Caco-2 (cell line): ENCODE measurements at places on chromosomes 1 and 21. TPM values are rescaled to one million over a fixed set of nuclear protein-coding genes. Genes with fewer than 3 reads are reported as not detected.
A peak's percentile ranks its signal among the peaks of the same experiment; 100 is the strongest.

Gene KIF2C
- 61.0 and 63.2 TPM in 2 replicates for total RNA-seq

GRCh38 chr1:118974661-118975060 is 13.5 kb downstream of the TBX15 start:
- no peaks in the 10 kb centered on the region for H3K36me3 ChIP-seq
- no peaks in the 10 kb centered on the region for H3K27me3 ChIP-seq
- DNase-seq, result no peak
- H3K4me1 ChIP-seq, result no peaks in the 10 kb centered on the region
- H3K27ac ChIP-seq, result no peak overlapping the region

DNA sequence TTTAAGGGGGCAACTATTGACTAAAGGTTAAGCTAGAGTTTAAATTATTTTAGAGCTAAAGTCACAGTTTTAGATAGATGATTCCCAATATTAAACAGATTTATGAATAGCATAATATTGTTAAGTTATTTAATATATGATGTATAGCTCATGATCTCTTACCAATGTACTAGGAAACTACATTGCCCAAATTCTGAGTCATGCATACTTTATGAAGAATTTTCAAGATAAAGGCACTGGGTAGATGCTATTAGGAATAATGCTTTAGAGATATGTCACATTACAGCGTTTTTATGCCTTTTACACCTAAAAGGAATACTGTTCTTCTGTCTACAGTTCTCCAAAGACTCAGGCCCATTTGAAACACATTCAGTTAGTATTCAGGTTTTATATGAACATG is 215.1 kb downstream of the NCAM2 start:
- H3K36me3 ChIP-seq, result no peaks in the 10 kb centered on the region
- H3K27ac ChIP-seq, result no peak overlapping the region
- H3K4me1 ChIP-seq, result no peaks in the 10 kb centered on the region
- DNase-seq, result no peak
- no peaks in the 10 kb centered on the region for H3K27me3 ChIP-seq

- no peaks in the 10 kb centered on the region for H3K36me3 ChIP-seq
- peaks cover 41% of the 10 kb centered on the region for H3K4me1 ChIP-seq
- H3K27me3 ChIP-seq, result no peaks in the 10 kb centered on the region
- H3K4me3 ChIP-seq, result no peak overlapping the region
- H3K27ac ChIP-seq, result peak overlapping the region; percentile 86
- no peak for DNase-seq
Measured at GRCh38 chr1:8115769-8116167, 89.7 kb upstream of the ERRFI1 start.

DNA sequence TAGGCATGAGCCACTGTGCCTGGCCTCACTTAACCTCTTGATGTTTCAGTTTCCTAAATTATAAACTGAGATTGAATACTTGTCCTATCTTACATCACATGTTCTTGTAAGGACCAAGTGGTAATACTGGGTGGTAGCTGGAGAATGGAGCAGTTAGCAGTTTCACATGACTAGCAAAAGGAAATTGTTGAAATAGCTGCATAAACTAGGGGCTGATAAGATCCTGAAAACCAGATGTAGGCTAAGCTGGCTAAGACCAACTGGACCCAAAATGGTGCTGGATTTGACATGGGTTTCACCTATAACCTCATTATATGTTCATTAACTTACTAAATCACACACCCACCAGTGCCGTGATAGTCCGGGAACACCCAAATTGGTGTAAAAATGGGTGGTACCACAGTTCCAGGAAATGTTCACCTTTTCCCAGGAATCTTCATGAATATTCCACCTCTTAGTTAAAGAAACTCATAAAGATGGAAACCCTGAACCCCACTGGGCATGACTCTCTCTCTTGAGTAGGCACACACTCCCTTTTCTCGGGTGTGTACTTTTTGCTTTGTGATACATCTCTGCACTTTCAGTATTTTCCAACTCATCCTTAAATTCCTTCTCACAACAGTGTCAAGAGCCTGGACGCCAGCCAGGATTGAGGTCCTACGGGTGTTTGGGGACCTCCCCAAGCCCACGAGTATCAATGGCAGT is at the start of gene PAPPA2:
PAPPA2 (plus strand) TSS at position 502 of the 705 bp plus-strand sequence. CDS start 93,148 bp downstream, outside the sequence.
- H3K27ac ChIP-seq, result no peak within 1 kb of the TSS
- peaks cover 2% of the 10 kb centered on the region; the same call in 1 of the 2 replicates for H3K27me3 ChIP-seq
- no peaks in the 10 kb centered on the region for H3K4me1 ChIP-seq
- no peak for DNase-seq

- H3K4me3 ChIP-seq, result no peak overlapping the region
- H3K36me3 ChIP-seq, result no peaks in the 10 kb centered on the region
- H3K27ac ChIP-seq, result no peak overlapping the region
- H3K4me1 ChIP-seq, result no peaks in the 10 kb centered on the region
Measured at GRCh38 chr1:238107322-238107721, 216.6 kb upstream of the ZP4 start.

DNA sequence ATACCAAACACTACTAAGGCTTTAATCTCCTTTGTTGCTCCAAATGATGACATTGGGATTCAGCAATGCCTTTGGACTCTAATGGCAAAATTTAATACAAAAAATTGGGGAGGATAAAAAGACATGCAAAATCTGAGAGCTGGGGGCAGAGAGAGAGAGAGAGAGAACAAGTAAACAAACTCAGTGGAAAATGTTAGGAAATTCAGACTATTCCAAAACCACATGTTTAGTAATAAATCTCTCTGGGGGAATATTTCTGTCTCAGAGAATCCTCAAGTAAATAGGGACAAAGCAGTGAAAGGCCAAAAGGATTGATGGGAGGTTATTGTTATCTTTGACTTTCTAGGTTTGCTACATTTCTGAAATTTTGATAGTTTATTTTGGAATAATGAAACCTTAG is 65.7 kb downstream of the PLA2G4A start:
- H3K27me3 ChIP-seq, result no peaks in the 10 kb centered on the region
- no peak overlapping the region for H3K27ac ChIP-seq
- DNase-seq, result no peak
- H3K4me3 ChIP-seq, result no peak overlapping the region

Gene ANGPTL7
- total RNA-seq, result not detected in 2 replicates

- peaks cover 17% of the 10 kb centered on the region for H3K4me1 ChIP-seq
- no peaks in the 10 kb centered on the region for H3K27me3 ChIP-seq
- no peak overlapping the region for H3K4me3 ChIP-seq
- no peaks in the 10 kb centered on the region for H3K36me3 ChIP-seq
- peak; percentile 38 for DNase-seq
- H3K27ac ChIP-seq, result no peak overlapping the region
Measured at GRCh38 chr1:80882553-80882952, 918.2 kb upstream of the ADGRL2 start.

Gene TMEM82
- total RNA-seq, result 2.7 and 3.5 TPM in 2 replicates

DNA sequence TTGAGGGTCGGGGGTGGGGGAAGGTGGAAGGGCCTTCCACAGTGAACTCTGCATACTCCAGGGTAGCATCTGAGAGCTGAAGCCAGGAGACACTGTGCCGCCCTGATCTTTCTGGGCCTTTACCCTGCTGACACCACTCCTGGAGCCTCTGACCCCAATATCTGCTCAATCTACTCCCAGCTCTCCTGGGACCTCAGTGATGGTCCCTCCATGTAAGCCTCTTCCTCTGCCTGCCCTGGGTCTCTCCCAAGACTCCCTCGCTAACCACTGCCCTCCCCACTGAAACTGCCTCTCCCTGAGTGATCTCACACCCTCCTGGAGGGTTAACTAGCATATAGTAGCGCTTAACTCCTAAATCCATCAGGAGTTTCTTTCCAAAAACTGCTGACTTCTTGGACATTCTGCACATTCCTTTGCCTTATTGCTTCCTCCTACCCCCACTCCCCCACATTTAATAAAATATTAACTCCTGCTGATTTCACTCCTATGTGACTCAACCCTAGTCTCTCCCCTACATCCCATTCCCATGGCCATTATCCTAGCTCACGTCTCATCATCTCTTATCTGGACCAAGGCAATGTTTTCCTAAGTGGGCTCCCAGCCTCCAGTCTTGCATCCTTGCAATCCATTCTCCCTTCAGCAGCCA is 145.6 kb downstream of the HMGB4 start:
- H3K4me3 ChIP-seq, result no peak overlapping the region
- no peaks in the 10 kb centered on the region for H3K36me3 ChIP-seq
- peak overlapping the region; percentile 46 for H3K27ac ChIP-seq
- no peak for DNase-seq

Gene KCNN3
- total RNA-seq, result 0.05 TPM in 1 of 2 replicates, not detected in the other

- H3K27ac ChIP-seq, result no peak overlapping the region
- no peaks in the 10 kb centered on the region for H3K36me3 ChIP-seq
- H3K27me3 ChIP-seq, result no peaks in the 10 kb centered on the region
- no peak for DNase-seq
- H3K4me1 ChIP-seq, result no peaks in the 10 kb centered on the region
Measured at GRCh38 chr21:31397939-31398338, 53.9 kb upstream of the TIAM1 start.

DNA sequence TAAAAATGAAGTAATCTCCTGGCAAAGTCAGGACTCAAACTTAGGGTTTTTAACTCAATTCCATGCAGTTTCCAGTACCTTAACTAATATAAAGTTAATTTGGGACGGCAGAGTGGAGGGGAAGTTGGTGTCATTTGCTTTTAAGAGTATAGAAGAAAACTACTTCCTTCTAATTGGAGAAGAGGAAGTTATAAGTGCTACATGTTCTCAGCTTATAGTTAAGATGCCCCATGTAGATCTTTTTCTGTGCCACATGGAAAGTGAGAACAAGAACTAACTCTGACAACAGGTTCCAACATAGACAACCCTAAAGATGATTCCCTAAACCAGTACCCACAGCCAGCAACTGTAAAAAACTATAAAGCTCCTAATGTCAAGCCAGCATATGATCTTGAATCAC is 11.5 kb downstream of the RRAGC start:
- H3K4me3 ChIP-seq, result no peak overlapping the region
- H3K27ac ChIP-seq, result no peak overlapping the region
- DNase-seq, result no peak
- H3K27me3 ChIP-seq, result no peaks in the 10 kb centered on the region

Gene RGS16
- total RNA-seq, result 0.77 and 1.2 TPM in 2 replicates

DNA sequence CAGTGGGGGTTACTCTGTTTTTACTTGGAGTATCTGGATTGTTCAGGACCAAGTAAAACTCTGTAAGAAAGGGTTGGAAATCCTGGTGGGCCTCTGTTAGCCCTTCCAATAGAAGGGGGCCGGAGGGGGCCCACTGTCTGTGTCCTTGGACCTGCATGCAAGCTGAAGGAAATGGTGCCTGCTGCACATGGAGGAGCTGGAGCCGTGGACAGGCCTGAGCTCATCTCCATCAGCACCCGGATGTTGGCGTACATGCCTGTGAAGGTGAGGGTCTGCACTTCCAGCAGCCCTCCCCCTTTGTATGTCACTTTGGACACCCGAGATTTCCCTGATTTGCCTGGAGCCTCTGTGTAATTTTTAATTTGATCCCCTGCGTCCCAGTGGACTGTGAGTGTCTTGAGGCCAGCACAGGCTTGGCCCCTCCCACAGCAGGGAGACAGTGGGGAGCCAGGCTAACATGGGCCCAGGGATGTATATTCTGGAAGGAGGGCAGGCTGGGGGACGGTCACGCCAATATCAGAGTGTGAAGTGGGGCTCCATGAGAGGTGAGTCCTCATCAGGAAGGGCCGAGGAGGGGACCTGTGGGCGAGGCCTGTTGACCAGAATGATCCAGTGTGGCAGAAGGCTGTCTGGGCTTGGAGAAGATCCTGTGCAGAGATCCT is 16.8 kb downstream of the GALNT2 start:
- peak overlapping the region; percentile 62 for H3K27ac ChIP-seq
- H3K27me3 ChIP-seq, result no peaks in the 10 kb centered on the region
- H3K36me3 ChIP-seq, result no peaks in the 10 kb centered on the region
- DNase-seq, result no peak
- H3K4me3 ChIP-seq, result no peak overlapping the region

- no peak overlapping the region for H3K27ac ChIP-seq
- H3K4me3 ChIP-seq, result no peak overlapping the region
- no peaks in the 10 kb centered on the region for H3K36me3 ChIP-seq
- H3K4me1 ChIP-seq, result no peaks in the 10 kb centered on the region
- no peaks in the 10 kb centered on the region for H3K27me3 ChIP-seq
Measured at GRCh38 chr1:206578978-206579374, 33.3 kb downstream of the EIF2D start.

DNA sequence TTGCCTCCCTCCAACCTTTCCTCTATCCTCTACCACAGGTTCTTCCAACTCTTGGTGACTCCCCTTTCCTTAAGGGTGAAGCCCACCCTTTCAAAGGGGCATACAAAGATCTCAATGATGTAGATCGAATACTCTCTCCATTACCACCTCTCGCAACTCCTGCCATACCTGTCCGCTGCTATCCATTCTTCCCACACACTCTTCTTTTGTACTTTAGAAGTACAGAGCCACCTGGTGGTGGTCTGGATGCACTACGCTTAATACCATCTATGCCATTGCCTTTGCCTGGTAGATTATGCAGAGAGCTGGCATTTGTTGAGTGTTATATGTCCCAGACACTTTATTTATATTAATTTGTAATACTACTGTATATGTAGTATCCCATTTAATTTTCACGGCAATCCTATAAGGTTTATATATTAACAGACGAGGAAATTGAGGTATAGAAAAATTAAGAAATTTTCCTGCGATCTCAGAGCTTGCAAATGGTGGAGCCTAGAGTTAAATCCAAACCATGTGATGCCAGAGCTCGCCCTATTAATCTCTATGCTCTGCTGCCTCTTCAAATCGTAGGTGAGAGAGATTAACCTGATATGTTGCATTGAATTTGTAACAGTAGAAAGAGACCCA is 22.9 kb downstream of the TSHB start:
- no peak overlapping the region for H3K27ac ChIP-seq
- H3K4me1 ChIP-seq, result peaks cover 16% of the 10 kb centered on the region
- H3K27me3 ChIP-seq, result no peaks in the 10 kb centered on the region
- H3K4me3 ChIP-seq, result no peak overlapping the region

GRCh38 chr1:94668528-94668927 is 127.0 kb upstream of the F3 start:
- H3K27ac ChIP-seq, result peak overlapping the region; percentile 48
- no peak overlapping the region for H3K4me3 ChIP-seq
- DNase-seq, result no peak
- H3K4me1 ChIP-seq, result peaks cover 14% of the 10 kb centered on the region; the same call in 1 of the 2 replicates
- H3K27me3 ChIP-seq, result no peaks in the 10 kb centered on the region
- H3K36me3 ChIP-seq, result no peaks in the 10 kb centered on the region

Gene DNASE2B
- not detected in 2 replicates for total RNA-seq

Gene MYOG
- total RNA-seq, result not detected in 2 replicates

GRCh38 chr1:38991638-38992411 is 749 bp downstream of the AKIRIN1 start:
- peak overlapping the region; percentile 67 for H3K4me3 ChIP-seq
- H3K27ac ChIP-seq, result peak overlapping the region; percentile 85
- DNase-seq, result peak; percentile 42
- peaks cover 14% of the 10 kb centered on the region for H3K4me1 ChIP-seq

Gene MEGF6
- 12.1 and 13.3 TPM in 2 replicates for total RNA-seq

GRCh38 chr1:17207046-17207445 is 2.1 kb downstream of the PADI1 start:
- no peaks in the 10 kb centered on the region for H3K36me3 ChIP-seq
- DNase-seq, result no peak
- H3K4me1 ChIP-seq, result no peaks in the 10 kb centered on the region
- no peak overlapping the region for H3K4me3 ChIP-seq
- no peak overlapping the region for H3K27ac ChIP-seq
- H3K27me3 ChIP-seq, result no peaks in the 10 kb centered on the region

DNA sequence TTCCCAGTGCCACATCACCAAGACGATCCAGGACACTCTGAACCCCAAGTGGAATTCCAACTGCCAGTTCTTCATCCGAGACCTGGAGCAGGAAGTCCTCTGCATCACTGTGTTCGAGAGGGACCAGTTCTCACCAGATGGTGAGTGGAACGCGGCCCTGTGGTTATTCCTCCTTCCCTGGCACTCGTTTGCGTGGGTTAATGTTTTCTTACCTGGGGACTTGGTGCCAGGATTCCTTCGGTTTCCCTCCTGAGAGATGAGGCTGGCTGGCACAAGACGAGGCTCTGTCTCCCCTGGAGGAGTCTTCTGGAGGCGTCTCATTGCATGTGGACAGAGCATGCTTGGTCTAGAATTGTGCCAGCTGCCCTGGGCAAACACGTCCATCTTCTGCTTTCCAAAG is 29.3 kb downstream of the ATP5PO start:
- no peak overlapping the region for H3K27ac ChIP-seq
- H3K4me3 ChIP-seq, result no peak overlapping the region
- H3K4me1 ChIP-seq, result no peaks in the 10 kb centered on the region
